ENCODE measurements at places on chromosomes 1 and 21. TPM values are rescaled to one million over a fixed set of nuclear protein-coding genes. Genes with fewer than 3 reads are reported as not detected.

C1orf141 gene
- not detected for total RNA-seq

NBPF11 gene
- 10.9 TPM for total RNA-seq

BCAN gene
- 2.5 TPM for total RNA-seq

GJA9 gene
- total RNA-seq, result not detected

TLR5 gene
- 0.73 TPM for total RNA-seq

PADI3 gene
- total RNA-seq, result 0.61 TPM

AKT3 gene
- total RNA-seq, result 38.5 TPM

SLAMF8 gene
- not detected for total RNA-seq

DNA sequence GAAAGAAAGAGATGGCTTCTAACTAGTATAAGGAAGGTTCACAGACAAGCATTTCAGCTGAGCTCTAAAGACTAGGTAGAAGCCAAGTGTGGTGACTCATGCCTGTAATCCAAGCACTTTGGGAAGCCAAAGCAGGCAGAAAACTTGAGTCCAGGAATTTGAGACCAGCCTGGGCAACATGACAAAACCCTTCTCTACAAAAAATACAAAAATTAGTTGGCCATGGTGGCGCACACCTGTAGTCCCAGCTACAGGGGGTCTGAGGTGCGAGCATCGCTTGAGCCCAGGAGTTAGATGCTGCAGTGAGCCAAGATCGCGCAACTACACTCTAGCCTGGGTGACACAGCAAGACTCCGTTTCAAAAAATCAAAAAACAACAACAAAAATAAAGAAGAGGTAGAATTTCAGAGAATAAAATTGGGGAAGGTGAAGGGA is 27.8 kb downstream of the FBXO42 start:
- no peak for DNase-seq

- no peak for DNase-seq
Observed at GRCh38 chr21:43322805-43323204, 104.1 kb downstream of the SIK1 start.

- DNase-seq, result no peak
Observed at GRCh38 chr1:22089787-22090186, 37.3 kb downstream of the CDC42 start.

DNA sequence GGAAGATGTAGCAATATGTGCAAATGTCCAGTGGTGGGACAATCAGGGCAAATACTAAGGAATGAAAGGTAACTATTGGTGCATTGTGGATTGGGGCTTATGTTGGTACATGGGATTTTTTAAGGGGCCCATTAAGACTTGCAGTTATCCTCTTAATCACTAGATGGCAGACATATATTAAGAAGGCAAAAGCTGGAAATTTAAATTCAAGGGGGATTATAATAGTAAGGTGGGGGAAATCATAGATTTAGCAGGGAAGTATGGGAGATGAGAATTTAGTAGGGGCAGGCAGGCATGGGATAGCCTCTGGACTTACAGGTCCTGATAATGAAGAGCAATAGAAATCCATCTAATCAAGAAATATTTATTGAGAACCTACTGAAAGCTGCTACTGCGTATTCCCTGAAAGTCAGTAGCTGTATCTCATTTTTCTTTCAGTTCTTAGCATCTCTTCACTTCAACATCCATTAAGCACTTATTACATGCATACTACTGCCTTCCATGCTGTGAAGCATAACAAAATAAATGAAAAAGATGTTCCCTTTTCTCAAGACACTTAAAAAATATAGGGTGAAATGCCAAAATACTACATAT is 251.8 kb downstream of the CRB1 start:
- DNase-seq, result no peak

DNA sequence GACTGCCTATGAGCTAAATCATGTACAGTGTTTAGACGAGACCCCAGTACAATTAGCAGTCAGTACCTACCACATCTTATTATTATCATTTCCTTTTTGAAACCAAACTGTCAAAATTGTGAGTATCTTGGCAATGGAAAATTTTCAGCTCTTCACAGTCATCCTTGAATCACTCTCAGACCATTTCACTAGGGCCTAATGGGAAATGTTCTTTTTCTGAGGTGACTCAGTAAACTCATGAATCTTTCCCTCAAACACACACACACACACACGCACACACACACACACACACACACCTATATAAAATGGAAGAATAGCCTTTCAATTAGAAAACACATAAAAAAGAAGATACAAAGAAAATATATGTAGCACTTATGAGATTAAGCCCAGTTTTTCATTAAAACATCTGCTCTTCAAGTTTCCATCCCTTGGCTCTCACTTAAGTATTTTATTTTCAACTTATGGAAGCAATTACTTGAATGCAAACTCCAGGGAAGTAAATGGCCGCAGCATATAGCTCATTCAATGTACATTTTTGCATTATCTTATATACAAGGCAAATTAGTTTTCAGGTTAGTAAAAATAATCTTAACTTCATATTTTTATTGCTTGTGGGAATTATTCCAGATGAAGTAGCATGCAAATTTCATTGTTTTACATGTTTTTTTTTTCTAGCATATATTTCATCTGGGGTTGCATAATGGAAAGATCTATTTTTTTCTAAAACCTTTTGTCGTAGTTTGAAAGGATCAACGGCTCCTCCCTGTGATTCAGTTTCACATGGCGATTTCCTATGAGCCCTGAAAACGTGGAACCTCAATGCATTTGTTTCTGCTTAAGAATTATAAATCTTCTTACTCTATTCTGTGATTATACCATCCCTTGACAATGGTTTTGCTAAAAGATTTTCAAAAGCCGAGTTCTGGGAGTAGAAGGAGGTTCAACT is 46.3 kb upstream of the TMPRSS15 start:
- no peak for DNase-seq

DNA sequence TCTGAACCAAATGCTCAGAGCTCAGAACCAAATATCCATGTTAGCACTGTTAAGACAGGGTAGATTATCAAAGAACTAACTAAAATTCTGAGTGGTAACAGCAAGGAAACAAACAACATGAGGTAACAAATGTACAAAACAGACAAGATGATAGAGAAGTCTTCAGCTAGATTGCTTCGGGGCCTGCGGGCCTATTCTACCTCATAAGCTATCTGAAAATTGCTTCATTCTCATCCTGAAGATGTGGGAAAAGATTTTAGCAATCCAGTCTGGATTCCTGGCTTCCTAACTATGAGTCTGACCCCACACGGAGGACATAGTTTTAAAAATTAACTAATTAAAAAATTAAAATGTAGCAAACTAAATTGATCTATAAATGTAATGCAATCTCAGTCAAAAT is 9.2 kb upstream of the QSOX1 start:
- no peak for DNase-seq

DNA sequence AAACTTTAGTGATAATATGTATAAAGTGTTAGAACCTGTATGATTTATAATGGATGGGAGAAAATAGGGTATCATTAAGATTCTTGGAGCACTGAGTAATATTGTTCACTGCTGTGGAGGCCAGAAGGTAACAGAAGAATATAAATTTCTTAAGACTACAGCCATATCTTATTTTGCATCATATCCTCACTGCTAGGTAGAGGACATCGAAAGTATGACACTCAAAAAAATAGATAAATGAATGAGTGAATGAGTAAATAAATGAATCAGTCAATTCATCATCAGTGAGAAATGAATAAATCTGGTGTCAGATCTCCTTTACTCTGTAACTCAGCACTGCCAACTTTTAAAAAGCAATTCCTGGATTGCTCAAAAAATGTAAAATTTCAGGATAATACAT is 33.2 kb downstream of the RGS13 start:
- DNase-seq, result no peak

DNA sequence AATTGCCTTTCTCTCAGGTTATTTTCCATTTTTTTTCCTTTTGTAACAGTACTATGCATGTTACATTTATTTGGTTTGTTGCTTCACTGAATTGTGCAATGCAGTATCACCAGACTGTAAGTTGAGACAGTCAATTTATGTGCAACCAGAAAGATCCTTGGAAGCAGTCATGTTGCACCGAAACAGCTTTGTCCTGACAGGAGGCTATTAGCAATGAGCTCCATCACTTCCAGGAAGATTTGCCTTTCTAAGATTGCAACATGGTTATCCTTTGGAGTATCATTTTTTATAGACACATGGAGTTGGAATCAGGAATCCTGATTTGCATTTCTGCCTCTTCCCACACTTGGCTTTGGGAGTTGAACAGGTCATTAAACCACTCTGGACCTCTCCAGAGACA is 84.5 kb upstream of the ST6GALNAC5 start:
- no peak for DNase-seq

DNA sequence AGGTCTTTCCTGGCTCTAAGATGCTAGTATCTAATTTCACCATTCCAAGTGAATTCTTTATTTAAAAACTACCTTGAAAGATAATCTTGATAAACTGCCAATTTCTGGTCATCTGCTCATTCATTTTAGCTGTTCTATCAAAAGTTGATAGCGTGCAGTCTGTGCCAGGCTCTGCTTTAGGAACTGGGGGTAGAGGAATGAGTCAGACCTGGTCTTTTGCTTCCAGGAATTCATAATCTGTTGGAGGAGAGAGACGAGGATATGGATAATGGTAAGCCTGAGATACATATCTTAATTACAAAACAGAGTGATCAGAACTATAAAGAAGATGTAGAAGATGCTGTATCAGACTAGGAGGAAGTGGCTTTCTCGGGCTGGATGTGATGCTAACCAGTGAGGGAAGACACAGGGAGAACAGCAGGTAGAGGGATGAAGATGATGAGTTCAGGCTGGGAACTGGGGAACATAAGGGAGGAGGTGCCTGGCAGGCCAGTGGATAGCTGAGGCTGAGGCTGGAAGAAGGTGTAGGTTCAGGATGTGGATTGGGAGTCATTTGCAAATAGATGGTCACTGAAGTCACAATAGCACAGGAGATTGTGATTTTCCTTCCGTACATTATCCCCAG is 12.3 kb upstream of the PHC2 start:
- no peak for DNase-seq

DNA sequence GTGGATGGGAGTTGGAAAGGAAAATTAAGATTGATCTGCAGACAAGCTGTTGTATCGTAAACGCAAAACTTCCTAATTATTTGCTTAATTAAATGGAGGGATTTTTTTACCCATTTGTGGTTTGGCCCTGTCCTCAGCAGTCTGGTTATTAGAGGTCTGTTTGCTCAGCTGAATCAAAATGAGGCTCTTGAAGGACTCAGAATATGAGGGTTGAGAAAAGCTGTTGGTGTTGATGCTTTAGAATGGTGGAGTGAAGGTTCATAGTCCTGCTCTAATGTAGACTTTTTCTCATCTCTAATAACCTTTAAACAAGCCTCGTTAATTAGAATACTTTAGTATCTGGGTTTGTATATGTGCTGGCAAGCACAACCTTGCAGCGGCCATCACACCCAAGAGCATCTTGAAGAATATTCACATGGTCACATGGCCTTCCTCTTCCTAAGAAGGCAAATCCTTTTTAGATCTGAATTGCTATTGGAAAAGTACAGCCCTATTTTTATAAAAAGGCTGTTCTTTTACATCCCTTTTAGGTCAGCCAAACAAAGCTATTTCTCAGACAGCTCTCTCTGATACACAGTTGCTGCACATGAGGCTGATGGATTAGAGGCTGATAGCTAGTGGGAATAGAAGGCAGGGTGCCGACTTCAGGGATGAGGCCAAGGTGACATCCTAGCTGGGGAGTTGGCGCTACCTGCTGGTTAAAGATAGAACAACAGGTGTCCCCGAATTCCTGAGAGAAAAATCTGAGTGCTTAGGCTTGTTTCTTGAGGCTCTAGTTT is 53.8 kb downstream of the MACF1 start:
- peak; percentile 82 for DNase-seq

- DNase-seq, result no peak
Observed at GRCh38 chr1:155591770-155592169, 18.2 kb upstream of the MSTO1 start.

DNA sequence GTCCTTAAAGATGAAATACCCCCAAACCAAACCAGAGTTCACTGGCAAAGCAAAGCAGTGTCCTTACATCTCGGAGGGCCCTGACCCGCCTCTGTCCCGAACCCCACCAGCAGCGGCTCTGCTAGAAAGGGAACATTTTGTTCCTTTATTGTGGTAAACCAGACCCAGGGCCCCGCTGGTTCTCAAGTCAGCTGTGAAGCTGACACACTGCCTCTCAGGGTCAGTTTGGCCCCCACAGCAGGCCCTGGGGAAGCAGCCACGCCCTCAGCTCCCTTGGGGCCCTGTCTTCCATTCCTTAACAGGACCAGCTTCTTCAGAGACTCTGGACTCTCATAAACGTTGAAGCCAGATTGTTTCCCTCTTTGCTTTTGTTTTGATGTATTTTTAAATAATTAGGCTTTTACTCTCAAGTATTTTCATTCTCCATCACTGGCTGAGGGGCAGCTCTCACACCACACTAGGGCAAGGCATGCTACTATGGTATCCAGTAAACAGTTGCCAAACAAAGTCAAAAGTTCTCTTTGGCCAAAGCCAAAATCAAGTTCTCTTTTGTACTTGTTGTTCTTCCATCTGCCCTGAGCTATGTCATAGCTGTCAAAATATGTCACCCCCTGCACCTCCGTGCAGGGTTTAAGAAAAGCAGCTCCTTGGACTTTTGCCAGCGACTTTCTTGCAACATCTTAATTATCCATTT is 61.1 kb upstream of the ANGPTL1 start:
- DNase-seq, result no peak

DNA sequence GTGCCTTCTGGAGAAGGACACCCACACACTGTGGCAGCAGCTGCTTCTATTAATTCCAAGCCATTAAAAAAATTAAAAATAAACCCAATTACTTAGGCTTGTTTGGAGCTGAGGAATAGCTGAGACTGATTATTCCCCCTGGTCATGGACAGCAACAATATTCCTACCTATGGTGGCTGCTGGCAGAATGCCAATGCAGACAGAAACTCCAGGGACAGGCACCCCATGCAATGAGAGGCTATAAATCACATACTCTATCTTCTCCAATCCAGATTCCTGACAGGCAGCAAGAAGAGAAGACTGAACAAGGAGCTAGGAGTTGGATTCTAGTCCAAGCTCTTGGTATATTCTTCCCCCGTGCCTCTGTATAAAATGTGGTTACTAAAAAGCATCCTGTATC is 275.4 kb upstream of the BEND5 start:
- no peak for DNase-seq

GRCh38 chr1:163844459-163844858 is 522.7 kb downstream of the NUF2 start:
- no peak for DNase-seq

DNA sequence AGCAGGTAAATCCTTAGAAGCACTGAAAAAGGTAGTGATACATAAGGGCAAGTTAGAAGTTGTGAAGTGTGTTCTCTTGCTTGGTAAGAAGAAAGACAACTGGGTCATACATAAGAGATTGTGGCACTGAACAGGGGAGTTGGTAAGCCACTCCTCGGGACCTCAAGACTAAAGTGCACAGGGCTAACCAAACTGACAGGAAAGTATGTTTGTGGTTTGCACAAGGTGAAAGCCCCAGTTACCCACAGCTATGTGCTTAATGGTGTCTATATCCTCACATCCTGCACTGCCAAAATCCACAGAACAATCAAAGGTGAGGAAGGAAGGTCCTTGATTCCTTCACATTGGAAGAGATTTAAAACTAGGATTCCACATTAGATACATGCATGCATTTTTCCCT is 276.5 kb downstream of the DNM3 start:
- DNase-seq, result no peak

DNA sequence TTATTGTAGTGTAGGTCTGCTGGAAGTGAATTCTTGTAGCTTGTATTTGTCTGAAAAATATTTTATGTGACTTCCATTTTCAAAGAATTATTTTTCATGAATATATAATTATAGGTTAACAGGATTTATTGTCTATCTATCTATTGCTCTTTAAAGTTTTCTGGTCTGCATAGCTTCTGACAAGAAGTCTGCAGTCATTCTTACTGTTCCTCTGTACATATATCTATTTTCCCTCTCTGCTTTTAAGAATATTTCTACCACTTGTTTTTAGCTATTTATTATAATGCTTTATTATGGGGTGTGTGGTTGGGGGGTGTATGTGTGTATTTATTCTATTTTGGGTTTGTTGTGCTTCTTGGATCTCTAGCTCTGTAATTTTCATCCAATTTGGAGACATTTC is 77.4 kb downstream of the ETS2 start:
- no peak for DNase-seq

All from WTC11 (cell line).